ENCODE measurements at places on chromosomes 4 and X. TPM values are rescaled to one million over a fixed set of nuclear protein-coding genes. Genes with fewer than 3 reads are reported as not detected.

MID1IP1 gene
- total RNA-seq: 26.0 TPM

NSG1 gene
- 0.69 TPM for total RNA-seq

RAP1GDS1 gene
- 85.1 TPM for total RNA-seq

PLAC8 gene
- 0.35 TPM for total RNA-seq

HSFX2 gene
- total RNA-seq: not detected

ADAM29 gene
- total RNA-seq: not detected

USP17L24 gene
- not detected for total RNA-seq

USP17L18 gene
- not detected for total RNA-seq

EIF2S3 gene
- total RNA-seq: 321 TPM

HSFX1 gene
- 2.2 TPM for total RNA-seq

DNA sequence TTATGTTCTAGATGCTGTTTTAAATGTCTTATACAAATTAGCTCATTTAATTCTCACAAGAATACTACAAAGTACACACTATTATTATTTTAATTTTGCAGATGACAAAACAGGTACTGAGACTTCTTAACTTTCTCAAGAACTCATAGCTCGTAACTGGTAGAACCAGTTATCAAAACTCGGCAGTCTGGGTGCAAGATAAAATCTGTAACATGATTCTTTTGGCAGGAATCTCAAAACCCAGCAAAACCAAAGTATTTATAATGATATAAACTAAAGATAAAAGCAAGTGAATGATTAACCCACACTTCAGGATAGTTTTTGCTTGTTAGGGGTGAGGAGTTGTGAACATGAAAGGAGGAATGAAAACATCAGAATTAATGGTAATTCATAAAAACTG is 27.6 kb downstream of the CLNK start:
- peak; percentile 57 for DNase-seq

DNA sequence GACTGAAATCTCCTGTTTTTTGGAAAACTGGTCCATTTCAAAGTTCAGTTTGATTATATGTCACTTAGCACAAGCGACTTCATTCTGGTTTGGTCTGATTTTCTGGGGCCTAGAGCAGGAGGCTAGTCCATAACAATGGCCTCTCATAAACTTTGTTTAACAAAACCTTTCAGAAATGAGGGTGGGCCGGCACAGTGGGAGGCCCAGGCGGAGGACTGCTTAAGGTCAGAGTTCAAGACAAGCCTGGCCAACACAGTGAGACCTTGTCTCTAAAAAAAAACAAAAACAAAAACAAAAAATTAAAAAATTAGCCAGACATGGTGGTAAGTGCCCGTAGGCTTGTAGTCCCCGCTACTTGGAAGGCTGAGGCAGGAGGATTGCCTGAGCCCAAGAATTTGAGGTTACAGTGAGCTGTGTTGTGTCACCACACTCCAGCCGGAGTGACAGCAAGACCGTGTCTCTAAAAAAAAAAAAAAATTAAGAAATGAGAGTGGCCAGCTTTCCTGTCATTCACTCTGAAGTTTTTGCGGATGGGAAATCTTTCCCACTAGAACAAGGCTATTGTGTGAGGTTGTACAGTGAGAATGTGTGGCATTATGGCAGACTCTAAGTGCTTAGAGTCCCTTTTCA is 1.2 kb upstream of the PLAC8 start:
- DNase-seq: no peak

- DNase-seq: no peak
Observed at GRCh38 chr4:37893164-37893563, 2.3 kb downstream of the TBC1D1 start.

DNA sequence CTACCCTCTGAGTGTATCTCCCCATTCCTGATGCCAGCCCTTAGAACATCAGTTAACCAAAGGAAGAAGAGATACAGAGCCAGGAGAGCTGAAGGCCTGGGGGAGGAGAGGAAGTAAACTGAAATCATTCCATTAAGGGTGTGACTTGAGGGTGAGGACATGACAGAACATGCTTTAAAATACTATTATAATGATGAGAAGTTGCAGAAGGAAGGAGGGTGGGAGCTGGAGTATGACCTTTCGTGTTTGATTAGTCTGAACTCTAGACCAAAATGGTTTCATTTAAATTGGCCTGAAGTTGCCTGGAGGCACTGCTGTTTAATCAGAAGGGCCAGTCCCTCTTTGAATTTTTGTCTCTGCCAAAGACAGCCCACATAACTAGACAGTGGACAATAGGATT is 11.4 kb downstream of the INTS6L start:
- DNase-seq: no peak

- DNase-seq: no peak
Observed at GRCh38 chr4:169510617-169511016, 101.8 kb downstream of the NEK1 start.

- DNase-seq: no peak
Observed at GRCh38 chr4:142293536-142293935, 552.6 kb downstream of the INPP4B start.

GRCh38 chr4:152860046-152860445 is 76.1 kb upstream of the FHDC1 start:
- DNase-seq: peak; percentile 68

GRCh38 chr4:112036886-112037285 is 108.4 kb upstream of the FAM241A start:
- no peak for DNase-seq

- DNase-seq: peak; percentile 46
Observed at GRCh38 chrX:133185938-133186337, 32.2 kb downstream of the TFDP3 start.

GRCh38 chrX:56397636-56398035 is 165.5 kb downstream of the KLF8 start:
- no peak for DNase-seq

DNA sequence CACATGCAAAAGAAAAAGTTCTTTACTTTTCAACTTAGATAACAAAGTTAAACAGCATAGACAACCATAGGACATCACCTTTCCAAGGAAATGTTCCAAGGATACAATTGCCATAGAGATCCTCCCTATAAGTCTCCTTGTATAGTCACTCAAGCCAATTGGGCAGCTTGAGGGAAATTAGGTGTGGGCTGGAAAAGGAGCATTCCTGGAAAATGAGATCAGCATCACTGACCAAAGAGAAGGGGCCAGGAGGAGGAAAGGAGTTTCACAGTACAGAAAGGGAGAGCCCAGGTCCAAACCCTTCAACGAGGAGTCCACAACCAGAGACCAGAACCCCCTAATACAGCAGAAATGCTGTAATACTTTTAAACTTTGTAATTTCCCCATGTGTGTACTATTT is 91.5 kb upstream of the PPARGC1A start:
- peak; percentile 61 for DNase-seq

DNA sequence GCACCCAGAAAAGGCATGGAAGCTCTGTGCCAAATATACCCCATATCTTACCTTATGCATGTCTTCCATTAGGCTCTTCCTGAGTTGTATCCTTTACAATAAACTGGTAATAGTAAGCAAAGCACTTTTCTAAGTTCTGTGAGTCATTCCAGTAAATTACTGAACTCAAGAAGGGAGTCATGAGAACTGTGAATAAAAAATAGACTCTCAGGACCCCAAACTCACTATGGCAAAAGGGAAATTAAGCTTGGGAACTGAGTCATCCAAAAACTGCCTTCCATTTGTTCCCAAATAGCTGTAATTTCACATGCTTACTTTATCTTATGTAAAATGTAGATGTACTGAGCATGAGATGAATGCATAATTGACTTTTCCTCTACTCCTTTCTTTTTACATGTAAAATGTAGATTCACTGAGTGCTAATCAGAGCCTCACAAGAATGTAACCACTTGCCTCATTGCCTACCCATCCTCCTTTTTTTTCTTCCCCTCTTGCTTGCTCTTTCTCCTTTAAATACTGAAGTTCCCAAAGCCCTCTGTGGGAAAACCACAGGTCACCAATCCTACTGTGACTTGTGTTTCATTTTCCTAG is 8.1 kb downstream of the TCEAL3 start:
- no peak for DNase-seq

DNA sequence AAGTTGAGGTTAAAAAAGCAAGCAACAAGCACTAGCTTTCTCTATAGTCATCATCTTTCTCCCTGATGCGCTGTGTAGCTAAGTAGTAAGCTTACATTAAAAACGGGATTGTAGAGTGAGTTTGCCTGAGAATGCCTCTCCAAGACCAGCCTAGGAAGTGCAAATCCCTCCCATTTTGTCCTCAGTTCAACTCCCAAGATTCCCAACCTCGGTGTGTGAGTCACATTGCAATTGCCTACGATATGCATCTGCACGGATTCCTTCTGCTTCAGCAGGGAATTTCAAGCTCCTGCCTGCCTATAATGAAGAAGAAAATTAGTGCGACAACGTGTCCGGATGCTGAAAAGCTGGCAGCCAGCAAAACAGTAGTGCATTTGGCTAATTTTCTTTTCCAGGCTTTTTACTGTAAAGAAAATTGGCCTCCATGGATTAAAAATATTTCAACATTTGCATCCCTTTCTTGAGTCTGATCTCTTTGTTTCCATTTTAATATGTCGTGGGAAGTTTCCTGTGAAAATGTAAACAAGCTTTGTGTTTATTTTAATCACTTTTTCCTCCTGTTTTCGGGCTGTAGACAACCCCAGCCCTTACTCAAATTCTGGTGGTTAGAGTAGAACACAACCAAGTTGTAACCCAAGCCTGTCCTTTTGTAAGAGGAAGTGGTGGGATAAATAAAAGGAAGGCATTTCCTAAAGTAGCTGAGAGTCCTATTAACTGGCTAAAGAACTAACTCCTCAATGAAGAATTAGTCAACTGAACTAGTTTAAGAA is 58.4 kb upstream of the TET2 start:
- DNase-seq: peak; percentile 97

GRCh38 chr4:55359397-55359916 is 13.4 kb downstream of the SRD5A3 start:
- DNase-seq: no peak

DNA sequence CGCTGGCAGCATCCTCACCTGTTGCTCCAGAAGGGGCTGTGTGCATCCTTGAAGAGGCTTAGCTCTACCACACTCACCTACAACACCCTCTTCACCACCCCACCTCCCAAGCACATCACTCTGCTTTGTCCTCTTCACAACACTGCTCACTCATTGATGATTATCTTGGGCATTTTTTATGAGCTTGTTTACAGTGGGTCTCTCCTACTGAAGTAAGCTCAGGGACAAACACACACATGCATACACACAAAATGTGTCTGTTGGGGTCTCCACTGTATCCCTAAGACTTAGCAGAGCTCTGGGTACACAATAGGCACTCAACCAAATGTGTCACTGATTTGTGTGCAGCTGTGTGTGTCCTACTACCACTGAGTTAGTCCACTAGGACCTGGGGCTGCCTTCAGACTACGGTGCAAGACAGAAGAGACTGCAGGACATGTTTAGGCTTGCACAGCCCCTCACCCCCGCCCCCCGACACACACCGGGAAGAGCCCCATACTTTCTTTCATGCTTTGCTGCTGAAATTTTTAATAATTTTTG is 1.3 kb upstream of the GABRE start:
- no peak for DNase-seq

GRCh38 chrX:71118985-71119535 is 664 bp downstream of the MED12 start:
- DNase-seq: no peak

DNA sequence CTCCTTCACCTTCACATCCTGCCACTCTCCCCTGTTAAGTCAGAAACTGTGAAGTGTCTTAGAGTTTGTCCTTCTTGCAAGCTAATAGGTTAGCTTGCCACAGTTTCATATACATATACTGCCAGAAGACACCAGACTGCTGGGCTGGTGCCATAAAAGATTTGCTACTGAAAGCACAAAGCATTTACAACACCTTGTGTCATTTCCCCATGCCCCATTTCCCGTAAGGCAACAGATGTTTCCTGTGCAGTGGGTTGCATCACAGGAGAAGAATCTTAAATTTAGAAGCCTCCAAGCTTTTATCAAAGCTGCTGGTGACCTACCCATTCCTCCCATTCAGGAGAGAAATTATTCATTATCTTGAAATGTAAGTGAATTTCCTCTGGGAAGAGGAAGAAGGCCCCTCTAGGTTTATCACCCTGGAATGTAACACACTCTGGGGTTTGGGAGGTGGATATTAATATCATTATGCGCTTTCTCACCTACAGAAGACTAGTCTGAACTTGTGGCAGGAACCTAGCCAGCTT is 34.5 kb upstream of the RAB33B start:
- DNase-seq: peak; percentile 5

DNA sequence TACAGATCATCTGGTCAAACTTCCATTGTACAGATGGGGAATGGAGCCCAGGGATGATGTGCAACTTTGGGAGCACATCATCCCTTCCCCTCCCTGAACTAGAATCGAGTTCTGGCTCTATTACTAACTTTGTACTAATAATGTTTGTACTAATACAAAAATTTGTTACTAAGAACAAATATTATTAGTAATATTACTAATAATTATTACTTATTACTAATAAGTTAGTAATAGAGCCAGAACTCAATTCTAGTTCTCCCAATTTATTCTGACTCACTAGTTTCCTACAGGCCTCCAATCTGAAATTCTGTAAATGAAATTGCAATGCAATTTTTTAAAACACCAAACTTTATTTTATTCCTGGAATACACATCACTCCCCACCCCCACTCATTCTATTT is 47.9 kb upstream of the CD40LG start:
- no peak for DNase-seq

- DNase-seq: peak; percentile 65
Observed at GRCh38 chr4:88054901-88055300, 47.5 kb downstream of the PKD2 start.

- DNase-seq: peak; percentile 87
Observed at GRCh38 chr4:90318193-90318592, 191.0 kb downstream of the CCSER1 start.

Data from renal cortical epithelial cell (primary cell).